ENCODE measurements at places on chromosomes 4 and X. TPM values are rescaled to one million over a fixed set of nuclear protein-coding genes. Genes with fewer than 3 reads are reported as not detected.

SHROOM2 gene
- total RNA-seq, result 0.84 TPM

ZNF827 gene
- 13.6 TPM for total RNA-seq

PABPC1L2B gene
- 0.04 TPM for total RNA-seq

GLUD2 gene
- 1.4 TPM for total RNA-seq

PUDP gene
- 17.4 TPM for total RNA-seq

COQ2 gene
- 9.5 TPM for total RNA-seq

PCDH7 gene
- 50.5 TPM for total RNA-seq

CD99 gene
- total RNA-seq, result 158 TPM

ARL9 gene
- total RNA-seq, result 0.35 TPM

SH3D19 gene
- 29.3 TPM for total RNA-seq

TRO gene
- 121 TPM for total RNA-seq

PDLIM3 gene
- 541 TPM for total RNA-seq

CLDN34 gene
- not detected for total RNA-seq

ZNF711 gene
- 20.7 TPM for total RNA-seq

HHIP gene
- total RNA-seq, result 3.5 TPM

TMEM165 gene
- total RNA-seq, result 46.5 TPM

PASD1 gene
- total RNA-seq, result 0.04 TPM

RASL11B gene
- 7.5 TPM for total RNA-seq

MAGEB1 gene
- total RNA-seq, result not detected

MAGEA12 gene
- total RNA-seq, result not detected

XAGE1A gene
- total RNA-seq, result not detected

RENBP gene
- total RNA-seq, result 3.1 TPM

LONRF3 gene
- 2.4 TPM for total RNA-seq

MAGEB3 gene
- not detected for total RNA-seq

PGAM4 gene
- 0.13 TPM for total RNA-seq

ANKRD50 gene
- total RNA-seq, result 64.7 TPM

SSX1 gene
- not detected for total RNA-seq

NFXL1 gene
- total RNA-seq, result 7.6 TPM

NAA11 gene
- total RNA-seq, result 0.13 TPM

AKAP4 gene
- total RNA-seq, result 0.66 TPM

KLHL2 gene
- 7.3 TPM for total RNA-seq

MAGEA2B gene
- total RNA-seq, result not detected

TSPAN6 gene
- 29.6 TPM for total RNA-seq

SLC2A9 gene
- 2.4 TPM for total RNA-seq

USP26 gene
- not detected for total RNA-seq

All from muscle of leg (tissue), 16 donors.